ENCODE measurements at places on chromosomes 4 and X.

GRCh38 chrX:16839219-16839851, 30.8 kb downstream of the RBBP7 start:
- no peak for DNase-seq

- DNase-seq = no peak
These were observed 24.9 kb downstream of the CEP135 start for GRCh38 chr4:55973650-55974049.

GRCh38 chr4:113383111-113383785, 333.8 kb downstream of the ANK2 start:
- DNase-seq = no peak

- DNase-seq = no peak
These were observed 10.9 kb upstream of the TBC1D14 start for GRCh38 chr4:6898763-6899162.

- DNase-seq = no peak
These were observed 17.9 kb downstream of the NAT8L start for GRCh38 chr4:2076908-2077536.

- no peak for DNase-seq
These were observed 53.8 kb upstream of the TBC1D14 start for GRCh38 chr4:6855692-6856297.

- DNase-seq = no peak
These were observed 157.8 kb downstream of the AFF2 start for GRCh38 chrX:148658115-148658730.

- no peak for DNase-seq
These were observed 159.5 kb downstream of the UGT8 start for GRCh38 chr4:114758066-114758465.

DNA sequence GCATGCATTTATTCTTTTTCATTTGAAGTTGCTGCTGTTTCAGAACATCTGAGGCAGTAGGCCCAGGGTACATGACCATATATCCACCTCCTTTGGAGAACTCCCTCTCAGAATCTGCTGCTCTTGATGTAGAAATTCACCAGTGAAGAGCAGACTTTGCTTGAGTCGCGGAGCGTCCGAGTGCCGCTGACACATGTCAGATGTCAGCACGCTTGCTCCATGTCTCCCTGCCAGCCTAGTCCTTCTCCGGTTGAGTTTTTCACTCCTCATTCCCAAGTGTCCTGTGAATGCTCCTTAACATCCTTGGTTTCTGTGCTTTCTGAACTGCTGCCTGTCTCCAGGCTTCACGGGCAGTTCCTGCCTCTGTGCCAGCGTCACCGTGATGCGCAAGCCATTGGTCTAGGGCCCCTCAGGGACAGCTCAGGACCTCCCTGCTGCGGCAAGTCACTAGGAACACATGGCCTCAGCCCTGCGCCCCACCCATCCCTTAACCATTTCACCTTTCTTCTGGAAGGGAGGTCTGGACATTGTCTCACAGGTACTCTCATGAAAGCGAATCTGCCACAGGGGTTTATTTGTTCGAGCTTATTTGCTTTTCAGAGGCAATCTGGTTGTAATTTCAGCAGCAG, 93.1 kb upstream of the RBPJ start:
- DNase-seq = no peak

- no peak for DNase-seq
These were observed 113.4 kb downstream of the PACRGL start for GRCh38 chr4:20813700-20814099.

GRCh38 chrX:14300376-14300775, 229.0 kb upstream of the GLRA2 start:
- DNase-seq = peak; percentile 6

DNA sequence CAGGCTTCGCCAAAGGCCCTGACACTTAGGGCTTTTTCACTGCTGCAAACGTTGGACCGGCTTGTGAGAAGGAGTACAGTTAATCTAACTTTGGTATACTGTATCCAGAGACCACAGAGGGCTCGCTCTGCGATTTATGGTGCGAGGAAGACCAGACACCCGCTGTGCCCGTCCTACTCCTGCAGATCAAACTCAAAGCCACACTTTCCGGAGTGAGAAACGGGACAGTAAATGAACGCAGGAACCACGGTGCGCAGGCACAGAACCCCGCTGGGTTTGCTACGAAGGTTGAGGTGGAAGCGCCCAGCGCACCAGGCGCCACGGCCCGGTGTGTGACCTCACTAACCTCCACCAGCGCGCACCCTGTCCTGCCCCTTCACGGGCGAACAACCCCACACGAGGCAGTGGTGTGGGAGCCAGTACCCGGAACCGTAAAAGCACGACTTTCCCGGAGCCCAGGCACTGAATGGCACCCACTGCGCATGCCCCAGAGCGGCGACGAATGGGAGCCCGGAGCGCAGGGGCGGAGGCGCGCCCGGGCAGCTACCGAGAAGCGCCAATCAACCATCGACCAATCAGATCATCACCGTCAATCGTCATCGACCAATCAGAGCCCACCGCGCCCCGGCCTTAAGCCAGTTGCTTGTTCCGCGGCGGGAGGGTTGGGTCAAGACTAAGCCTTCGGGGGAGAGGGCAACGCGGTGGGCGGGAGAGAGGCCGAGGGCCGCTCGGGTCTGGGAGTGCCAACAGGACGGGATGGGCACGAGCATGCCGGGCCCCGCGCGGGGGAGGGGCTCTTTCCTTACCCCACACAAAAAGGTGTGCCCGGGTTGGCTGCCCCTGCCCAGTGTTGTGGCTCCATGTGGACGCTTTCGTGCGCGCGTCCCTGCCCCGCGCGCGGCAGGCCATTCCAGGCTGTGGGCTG, 21.3 kb upstream of the WDR45 start:
- peak; percentile 77 for DNase-seq

- no peak for DNase-seq
These were observed 10.4 kb downstream of the P2RY8 start for GRCh38 chrX:1526565-1526964.

GRCh38 chr4:131974730-131975129, 1174.4 kb upstream of the PCDH10 start:
- no peak for DNase-seq

DNA sequence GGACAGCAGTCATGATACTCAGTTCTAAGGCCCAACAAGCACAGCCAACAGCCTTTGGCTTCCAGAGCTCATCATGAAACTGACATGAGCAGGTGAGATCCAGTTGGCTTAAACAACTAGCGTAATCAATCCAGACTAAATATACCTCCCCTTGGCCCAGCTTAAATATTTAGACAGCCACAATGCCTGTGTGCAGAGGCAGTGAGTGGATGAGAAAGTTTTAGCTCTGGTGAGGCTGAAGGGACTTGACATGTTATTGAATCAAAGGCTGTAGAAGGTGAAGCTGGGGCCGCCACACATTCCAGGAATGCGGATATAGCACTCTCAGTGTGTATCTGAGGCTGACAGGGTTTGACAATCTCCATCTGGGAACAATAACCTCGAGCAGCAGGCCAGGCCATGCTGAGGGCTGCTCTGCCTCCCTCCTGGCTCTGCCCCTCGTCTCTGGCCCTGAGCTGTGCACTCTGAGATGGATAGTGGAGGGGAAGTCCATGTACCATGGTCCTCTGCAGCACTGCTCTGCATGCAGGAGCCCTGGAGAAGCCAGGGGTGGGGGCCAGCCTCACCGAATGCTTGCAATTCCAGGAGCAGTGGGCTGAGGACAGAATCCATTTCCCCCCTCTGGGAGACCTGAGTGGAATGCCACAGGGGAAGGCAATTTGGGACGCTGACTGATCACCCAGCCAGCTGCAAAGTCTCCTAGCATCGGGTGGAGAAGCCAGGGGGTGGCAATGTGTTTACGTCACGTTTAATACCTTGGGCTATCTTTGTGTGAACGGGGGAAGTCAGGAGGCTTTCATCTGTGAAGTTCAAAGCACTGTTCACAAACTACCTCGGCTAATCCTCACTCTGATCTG, 37.3 kb upstream of the RASL11B start:
- no peak for DNase-seq

- no peak for DNase-seq
These were observed 233.6 kb upstream of the WDFY3 start for GRCh38 chr4:85200106-85200505.

GRCh38 chrX:20181598-20182329, 40.1 kb upstream of the EIF1AX start:
- no peak for DNase-seq

- DNase-seq = no peak
These were observed 930 bp upstream of the SLITRK4 start for GRCh38 chrX:143636831-143637230.

- no peak for DNase-seq
These were observed 115.5 kb upstream of the FAM241A start for GRCh38 chr4:112029771-112030171.

GRCh38 chr4:54473077-54473545, 184.6 kb upstream of the KIT start:
- DNase-seq = no peak

DNA sequence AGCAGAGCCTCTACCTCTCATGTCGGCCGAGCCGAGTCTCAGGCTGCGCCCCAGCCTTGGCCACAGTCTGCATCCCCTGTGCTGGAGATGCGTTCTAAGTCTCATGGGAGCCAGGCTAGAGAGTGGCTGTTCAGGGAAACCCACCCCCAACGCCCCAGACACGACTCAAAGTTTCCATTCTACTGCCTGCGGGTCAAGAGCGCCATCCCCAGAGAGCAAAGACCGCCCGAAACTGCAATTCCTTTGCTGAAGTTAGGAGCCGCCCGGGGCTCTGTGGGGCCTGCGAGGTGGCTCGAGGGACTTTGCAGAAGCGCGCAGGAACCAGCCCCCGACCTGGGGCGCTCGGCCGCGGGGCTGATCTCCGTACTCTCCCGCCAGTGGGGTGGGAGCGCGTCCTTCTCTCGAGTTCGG, 10.0 kb upstream of the ELF4 start:
- DNase-seq = no peak

- no peak for DNase-seq
These were observed 534.0 kb downstream of the ANKRD50 start for GRCh38 chr4:124178449-124179021.

DNA sequence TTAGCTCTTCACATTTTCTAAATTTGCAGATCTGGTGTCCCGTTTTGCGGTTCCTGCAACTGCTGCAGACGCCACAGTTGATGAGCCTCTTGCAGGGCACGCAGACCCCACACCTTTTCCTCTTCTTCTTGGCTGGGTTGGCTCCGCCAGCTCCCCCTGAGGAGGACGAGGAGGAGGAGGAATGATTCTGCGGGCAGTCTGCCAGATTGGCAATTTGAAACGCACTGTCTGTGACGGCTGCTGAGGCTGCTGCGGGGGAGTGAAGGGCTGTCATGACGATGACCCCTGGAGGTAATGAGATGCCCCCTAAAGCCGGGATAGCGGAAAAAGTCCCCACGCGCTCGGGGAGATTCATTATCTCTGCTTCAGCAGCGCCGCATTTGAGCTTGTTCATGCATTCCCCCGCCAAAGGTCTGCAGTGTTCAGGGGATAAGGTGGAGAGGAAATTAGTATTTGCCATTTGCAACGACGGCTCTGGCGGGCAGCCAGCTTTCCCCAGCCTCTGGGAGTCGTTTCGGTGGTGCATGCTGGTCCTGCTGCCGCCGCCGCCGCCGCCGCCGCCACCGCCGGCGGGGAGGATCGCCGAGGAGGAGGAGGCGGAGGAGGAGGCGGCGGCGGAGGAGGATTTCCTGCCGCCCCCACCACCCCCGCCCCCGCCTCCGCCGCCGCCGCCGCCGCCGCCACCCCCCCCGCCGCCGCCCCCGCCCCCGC, 3.8 kb downstream of the CXXC4 start:
- DNase-seq = peak; percentile 1

DNA sequence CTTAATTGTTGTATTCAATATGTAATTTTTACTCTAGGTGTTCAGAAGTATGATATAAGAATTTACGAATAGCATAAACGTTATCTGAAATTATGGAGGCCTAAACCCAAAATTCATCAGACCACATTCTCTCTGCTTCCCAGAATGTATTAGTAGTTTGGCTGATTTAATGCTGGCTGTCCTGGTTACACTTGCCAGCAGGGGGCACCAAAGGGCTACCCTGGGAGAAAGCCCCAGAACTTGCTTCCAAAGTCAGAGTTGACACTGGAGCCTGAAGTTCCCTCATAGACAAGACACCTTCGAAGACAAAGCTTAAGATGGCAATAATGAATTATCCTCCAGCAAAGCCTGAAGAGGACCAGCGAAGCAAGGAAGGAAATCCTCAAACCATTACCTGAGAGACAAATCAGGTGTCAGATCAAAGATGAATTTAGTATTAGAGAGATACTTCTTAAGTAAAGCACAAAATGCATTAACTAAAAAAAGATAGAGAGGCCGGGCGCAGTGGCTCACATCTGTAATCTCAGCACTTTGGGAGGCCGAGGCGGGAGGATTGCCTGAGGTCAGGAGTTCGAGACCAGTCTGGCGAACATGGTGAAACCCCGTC, 11.3 kb upstream of the ANOS1 start:
- DNase-seq = no peak

DNA sequence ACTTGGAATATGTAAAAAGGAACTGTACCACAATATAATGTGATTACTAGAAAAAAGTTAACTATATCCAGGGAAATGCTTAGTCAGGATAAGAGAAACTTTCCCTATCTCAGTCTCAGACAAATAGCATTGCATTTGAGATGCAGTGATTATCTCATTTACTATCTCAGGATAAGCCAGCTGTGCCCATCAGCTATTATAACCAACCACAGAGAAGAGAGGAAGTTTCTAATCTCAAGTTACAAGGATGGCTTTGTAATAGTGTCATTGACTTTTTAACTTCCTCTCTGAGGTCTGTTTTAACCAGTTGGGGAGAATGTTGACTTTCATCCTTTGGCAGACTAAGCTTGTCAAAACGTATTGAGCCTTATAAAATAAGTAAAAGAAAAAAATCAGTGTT, 56.5 kb downstream of the SNX25 start:
- DNase-seq = no peak

DNA sequence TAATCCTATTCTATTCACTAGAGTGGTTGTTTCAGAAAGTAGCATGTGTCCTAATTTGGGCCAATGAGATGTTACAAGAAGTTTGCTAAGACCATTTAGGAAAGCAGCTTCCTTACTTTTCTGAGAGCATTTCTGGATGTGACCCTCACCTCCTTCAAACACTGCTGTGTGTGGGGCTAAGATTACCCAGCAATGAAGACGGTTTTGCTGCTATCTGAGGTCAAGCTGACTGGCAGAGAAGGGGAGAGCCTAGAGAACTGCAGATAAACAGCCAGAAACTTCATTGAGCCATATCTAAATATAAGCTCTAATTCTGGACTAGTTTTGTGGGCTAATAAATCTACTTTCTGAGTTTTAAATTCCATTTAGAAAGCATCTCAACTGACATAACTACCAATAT, 36.4 kb downstream of the ZAR1 start:
- no peak for DNase-seq

DNA sequence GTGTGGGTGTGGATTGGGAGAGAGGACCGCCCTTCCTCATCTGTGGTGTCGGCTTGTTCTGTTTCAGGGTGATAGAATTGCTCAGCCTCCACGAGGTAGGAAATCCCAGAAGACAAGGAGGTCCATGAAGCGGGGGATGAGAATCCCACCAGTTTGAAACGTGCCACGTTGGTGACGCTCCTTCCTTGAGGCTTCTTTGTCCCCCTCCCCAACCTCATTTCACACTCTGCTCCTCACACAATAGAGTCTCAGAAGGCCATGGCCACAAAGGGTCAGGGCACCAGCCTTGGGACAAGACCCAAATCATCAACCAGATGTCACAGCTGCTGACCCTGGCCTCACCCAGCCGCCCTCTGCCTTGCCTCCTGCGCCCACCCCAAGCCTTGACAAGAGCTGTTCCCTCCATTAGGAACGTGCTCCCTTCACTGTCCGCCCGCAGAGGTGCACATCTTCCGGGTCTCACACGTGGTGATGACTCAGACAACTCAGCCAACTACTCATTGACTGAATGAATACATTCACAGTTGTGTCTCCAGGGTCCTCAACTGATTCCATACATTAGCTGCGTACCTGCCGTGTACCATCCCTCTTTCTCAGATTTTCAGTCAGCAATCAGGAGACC, 18.3 kb downstream of the BLOC1S4 start:
- no peak for DNase-seq

- DNase-seq = no peak
These were observed 45.4 kb upstream of the FTHL17 start for GRCh38 chrX:31117266-31117665.
